ENCODE measurements at places on chromosomes 5 and 9.
A peak's percentile ranks its signal among the peaks of the same experiment; 100 is the strongest.

DNA sequence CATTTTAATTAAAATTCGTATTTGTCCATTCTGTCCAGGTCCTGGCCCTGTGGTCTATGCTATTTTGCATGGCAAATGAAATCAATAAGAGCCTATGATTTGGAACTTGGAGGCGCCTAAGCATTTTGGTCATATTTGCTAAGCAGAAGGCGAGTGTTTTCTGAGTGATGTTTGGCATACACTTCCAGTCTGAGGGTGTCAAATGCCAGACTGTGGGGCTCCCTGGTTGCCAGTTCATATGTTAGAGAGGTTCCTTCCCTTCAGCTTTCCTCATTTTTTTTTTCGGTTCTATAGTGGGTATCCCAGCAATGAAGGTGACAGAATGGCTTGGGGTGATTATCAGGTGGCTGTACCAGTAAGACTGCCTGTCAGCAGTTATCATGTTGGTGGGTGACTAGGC is 1007.8 kb upstream of the WWC1 start:
- no peak for DNase-seq

- no peak for DNase-seq
Measured at GRCh38 chr5:36561601-36562000, 44.8 kb upstream of the SLC1A3 start.

- DNase-seq = no peak
Measured at GRCh38 chr9:116372081-116372673, 218.6 kb downstream of the PAPPA start.

GRCh38 chr5:150560401-150561191 is 52.7 kb downstream of the NDST1 start:
- DNase-seq = peak; percentile 59

GRCh38 chr5:72295539-72295938 is 24.5 kb downstream of the MRPS27 start:
- no peak for DNase-seq

DNA sequence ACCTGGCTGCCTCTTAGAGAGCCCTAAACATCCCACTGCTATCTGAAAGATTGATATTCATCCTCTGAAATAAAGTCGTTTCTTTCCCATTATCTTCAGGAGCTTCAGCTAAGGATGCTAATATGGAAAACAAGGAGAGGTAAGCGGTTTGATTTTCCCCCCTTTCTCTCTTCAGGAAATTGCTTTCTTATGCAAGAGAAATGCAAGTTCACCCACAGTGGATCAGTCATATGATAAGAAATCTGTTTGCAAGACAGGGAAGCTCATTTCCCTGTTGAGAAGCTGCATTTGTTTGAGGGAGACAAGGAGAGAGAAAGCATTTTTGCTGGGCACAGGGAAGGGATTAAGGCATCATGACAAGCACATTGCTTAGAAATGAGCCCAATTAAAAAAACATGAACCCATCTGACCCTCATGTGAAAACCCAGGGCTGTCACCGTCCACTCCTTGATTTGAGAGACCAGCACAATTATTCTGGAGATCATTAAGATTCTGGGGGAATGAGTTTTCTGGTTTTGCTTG is 53.7 kb upstream of the BOD1 start:
- no peak for DNase-seq

DNA sequence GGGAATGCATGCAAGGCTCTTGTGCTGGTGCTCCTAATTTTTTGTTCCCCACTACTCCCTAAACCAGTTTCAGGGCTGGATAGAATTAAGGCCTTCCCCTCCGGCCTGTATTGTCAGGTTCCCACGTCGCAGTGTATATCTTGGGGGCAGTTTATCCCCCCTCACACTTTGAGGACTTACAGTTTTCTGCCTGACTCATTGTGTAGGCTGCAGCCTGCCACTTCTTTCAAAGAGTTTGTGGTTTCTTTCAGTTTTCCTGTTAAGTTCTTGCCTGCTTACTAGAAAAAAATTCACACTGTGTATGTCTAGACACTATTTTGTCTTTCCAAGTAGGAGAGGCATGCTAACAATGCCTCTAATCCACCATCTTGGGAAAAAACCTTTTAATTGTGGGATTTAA is 28.4 kb upstream of the BTNL3 start:
- no peak for DNase-seq

Data from C1 segment of cervical spinal cord (tissue), 14 donors.